ENCODE measurements at places on chromosomes 12 and 14. TPM values are rescaled to one million over a fixed set of nuclear protein-coding genes. Genes with fewer than 3 reads are reported as not detected.

DNA sequence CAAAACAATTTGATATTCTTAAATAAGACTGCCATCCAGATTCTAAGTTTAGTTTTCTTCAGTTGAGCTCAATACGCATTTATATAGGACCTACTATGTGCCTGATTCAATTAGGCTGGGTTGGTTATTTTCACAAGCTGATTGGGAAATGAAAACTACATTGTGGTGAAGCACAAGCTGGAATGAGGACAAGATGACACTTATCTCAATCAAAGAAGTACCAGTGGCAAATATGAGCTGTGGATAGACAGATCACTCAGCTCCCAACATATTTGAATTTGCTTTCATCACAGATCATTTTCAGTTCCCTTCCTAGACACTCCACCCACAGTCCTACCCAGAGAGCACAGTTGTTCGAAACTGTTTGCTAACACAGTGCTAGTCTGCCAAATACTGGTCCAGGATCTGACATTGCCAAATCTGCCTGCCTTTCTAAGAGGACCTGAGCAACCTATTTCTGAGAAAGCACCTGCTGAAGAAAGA, 74.7 kb downstream of the LLPH start:
- no peak for DNase-seq

- no peak for DNase-seq
Observed at GRCh38 chr12:96720363-96720705, 186.7 kb upstream of the NEDD1 start.

- no peak for DNase-seq
Observed at GRCh38 chr14:60092526-60092920, 800 bp downstream of the PCNX4 start.

DNA sequence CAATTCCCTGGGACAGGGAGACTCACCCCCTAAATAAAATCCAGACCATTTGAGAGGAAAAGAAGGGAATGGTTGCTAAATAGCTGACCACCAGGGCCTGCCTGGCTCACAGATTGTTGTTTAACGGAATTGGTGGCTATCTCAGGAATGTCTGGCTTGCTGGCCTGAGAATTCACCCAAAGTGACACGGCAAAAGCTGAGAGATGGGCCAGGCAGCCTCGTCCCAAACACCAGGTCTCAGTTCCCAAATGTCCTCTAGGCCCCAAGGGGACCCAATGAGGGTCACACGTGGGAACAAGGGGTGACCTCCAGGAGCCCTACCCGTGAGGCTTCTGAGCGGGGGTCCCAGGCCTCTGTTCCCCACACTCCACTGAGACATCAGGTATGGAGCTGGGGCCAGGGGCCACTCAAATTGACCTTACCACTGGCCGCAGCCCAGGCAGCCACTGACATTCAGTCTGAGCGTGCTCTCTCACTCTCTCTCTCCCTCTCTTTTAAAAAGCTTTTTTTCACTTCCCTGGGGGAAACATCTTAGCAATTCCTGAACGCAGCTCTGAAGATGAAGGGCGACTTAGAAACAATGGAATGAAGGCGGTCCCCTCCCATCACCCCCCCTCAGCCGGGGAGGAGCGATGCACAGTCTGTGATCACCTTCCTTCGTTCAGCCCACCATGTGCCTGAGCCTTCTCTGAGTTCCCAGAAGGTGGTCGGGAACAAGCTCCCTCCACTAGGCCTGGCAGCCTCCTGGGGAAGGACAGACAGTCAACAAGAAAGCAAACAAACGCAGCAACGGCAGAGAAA, 131.2 kb downstream of the SCARB1 start:
- DNase-seq: no peak

GRCh38 chr12:9795945-9796344, 31.3 kb upstream of the KLRF1 start:
- no peak for DNase-seq

- DNase-seq: peak; percentile 43
Observed at GRCh38 chr12:109900752-109901580, 892 bp downstream of the TCHP start.

- peak; percentile 69 for DNase-seq
Observed at GRCh38 chr12:86914721-86915120, 658.5 kb upstream of the MGAT4C start.

DNA sequence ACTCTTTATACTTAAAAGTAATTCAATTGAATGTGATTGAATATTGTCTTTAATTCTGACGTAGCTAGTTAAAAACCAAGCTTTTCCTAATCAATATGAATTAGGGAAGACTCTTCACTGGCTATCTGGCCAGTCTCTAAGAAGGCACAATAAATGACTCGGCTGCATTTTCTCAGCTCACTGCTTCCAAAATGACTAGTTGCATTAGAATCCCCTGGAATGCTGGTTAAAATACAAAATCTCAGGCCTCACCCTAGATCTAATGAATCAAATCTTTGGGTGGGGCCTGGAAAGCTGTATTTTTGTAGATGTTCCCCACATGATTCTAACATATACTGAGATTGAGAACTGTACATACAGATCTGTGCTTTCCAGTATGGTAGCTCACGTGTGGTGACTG, 242.1 kb downstream of the CHST11 start:
- DNase-seq: no peak

DNA sequence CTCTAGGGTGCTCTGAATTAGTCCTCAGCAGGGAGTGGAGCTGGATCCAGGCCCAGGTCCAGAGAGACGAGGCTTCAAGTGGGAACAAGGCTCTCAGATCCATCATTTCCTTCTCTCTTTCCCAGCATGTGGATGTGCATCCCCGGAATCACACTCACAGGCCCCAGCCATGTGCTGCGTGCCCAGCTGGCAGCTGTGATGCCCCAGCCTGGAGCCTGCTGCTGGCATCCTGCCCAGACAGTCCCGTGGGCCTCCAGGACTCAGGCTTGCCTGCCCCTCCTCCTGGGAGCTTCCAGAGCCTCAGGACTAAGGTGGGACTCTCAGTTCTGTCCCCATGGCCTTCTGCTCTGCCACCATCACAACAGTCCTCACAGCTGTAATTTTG, 6.2 kb upstream of the KRT84 start:
- no peak for DNase-seq

- DNase-seq: no peak
Observed at GRCh38 chr14:23359167-23359626, 5.8 kb downstream of the EFS start.

DNA sequence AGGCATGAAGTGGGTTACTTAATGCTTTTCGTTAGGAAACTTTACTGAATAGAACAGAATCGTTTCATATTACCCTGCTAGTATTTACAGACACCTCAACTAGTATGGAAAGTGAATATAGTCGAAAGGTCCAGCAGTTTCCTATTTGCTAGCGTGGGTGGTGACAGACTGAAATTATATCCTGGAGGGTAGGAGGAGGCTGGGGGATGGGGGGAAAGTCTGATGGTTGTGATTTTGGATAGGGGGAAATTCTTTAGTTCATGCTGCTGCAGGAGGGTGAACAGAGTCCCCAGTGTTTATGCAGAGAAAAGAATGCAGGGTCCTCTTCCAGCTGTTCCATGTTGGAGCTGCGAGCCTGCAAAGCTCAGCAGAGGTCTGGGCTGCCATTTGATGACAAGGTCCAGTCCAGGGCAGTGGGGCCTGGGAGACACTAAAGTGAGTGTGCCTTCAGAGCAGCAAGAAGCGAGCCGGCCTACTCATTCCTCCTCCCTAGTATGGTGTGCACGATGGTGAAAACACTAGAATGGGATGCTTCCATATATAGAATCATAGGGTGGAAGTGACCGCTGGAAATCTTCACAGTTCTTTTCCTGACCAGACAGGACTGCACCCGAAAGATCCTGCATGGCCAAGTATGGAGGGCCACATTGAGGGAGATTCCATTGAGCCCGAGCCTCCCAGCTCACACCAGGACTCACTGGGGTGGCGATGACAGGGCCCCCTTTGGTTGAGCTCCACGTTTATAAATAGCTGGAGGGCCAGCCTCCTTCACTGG, 2.1 kb downstream of the SAMD4A start:
- no peak for DNase-seq

Gene DTX3
- polyA plus RNA-seq: 51.4 TPM

Gene SMIM41
- not detected for polyA plus RNA-seq

Gene GARIN6
- not detected for polyA plus RNA-seq

Gene RNASE2
- not detected for polyA plus RNA-seq

Gene KRT71
- polyA plus RNA-seq: not detected

Data from endothelial cell of umbilical vein (primary cell).